Stimulated activated CD4-positive, alpha-beta T cell treated with anti-CD3 and anti-CD28 coated beads, TNF-alpha, amount 100 ng/mL, for 24 hours (primary cell): ENCODE measurements at places on chromosomes 3 and 15.

- DNase-seq: no peak
Measured at GRCh38 chr3:52866427-52866826, 30.9 kb downstream of the STIMATE start.

DNA sequence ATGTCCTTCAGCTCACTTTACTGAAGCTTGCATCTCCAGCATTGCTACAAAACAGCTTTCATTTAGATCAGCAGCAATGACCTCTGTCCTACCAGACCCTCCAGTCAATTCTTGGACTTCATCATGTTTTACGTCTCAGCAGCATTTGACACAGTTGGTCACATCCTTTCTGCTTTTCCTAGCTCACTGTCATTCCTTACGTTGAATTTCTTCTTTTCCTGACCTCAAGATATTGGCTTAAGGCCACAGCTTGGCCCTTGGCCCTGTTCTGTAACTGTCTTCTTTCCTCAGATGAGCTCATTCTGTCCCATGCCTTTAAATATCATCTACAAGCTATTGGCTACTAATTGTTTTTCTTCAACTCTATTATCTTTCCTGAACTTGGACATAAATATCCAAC, 576.2 kb upstream of the KCNMB2 start:
- no peak for DNase-seq

GRCh38 chr3:183491923-183492848, 63.3 kb downstream of the KLHL6 start:
- no peak for DNase-seq

DNA sequence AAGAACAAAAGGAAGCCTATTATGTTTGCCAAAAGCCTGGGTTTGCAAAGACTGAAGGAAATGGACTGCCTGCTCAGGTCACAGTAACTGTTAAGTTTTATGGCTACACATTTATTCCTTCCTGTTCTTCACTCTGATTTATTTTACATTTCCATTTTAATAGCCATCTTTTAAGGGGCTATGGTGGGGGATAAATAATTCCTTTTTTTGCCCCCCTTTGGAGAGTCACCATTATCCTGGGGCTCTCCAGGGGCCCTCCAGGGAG, 53.5 kb upstream of the MYZAP start:
- no peak for DNase-seq

GRCh38 chr3:125683067-125683829, 88.0 kb upstream of the OSBPL11 start:
- no peak for DNase-seq

DNA sequence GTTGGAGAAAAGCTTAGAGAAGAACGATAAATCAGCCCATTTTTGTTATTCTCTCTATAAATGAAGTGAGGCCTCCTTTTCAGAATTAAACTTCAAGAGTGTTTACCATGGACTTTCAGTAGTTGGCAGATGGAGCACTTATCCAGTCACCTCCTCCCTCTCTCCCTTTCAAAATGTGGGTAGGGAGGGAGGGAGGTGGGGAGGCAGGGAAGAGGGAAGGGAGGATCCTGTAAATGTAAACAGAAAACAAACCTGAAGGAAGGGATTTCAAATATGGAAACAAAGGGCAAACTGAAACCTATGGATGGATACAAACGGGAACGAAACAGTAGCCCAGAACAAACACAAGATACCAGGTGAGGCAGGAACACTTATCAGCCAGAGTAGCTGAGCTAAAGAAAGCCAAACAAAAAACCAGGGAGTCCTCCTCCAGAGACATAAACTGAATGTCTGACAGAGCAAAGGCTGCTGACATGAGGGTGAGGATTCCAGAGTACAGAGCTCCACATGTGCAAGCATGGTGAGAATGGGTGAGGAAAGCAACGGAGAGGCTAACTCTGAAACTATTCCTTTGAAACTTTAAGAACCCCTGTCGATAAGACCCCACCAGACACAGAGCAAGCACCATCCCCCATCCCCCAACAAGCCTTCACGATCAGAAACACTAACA, 41.0 kb upstream of the GP5 start:
- no peak for DNase-seq

DNA sequence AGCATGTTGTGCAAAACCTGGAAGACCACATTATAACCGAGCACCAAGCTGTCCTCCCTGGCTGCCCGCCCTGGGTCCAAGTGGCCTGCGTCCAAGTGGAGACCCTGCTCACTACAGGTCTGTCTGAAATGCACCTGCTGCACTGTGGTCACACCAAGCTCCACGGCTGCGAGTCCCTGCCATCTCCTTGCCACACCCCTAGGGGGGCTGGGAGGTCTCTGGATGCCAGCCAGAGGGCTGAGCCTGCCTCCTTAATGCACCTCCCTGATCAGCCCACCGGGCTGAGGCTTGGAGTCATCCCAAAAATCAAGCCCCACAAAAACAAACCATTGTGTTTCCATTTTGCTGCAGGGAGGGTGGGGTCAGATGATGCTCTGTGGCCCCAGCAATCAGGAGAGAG, 187.1 kb downstream of the MEGF11 start:
- no peak for DNase-seq

GRCh38 chr3:121730940-121731687, 18.4 kb downstream of the GOLGB1 start:
- no peak for DNase-seq

DNA sequence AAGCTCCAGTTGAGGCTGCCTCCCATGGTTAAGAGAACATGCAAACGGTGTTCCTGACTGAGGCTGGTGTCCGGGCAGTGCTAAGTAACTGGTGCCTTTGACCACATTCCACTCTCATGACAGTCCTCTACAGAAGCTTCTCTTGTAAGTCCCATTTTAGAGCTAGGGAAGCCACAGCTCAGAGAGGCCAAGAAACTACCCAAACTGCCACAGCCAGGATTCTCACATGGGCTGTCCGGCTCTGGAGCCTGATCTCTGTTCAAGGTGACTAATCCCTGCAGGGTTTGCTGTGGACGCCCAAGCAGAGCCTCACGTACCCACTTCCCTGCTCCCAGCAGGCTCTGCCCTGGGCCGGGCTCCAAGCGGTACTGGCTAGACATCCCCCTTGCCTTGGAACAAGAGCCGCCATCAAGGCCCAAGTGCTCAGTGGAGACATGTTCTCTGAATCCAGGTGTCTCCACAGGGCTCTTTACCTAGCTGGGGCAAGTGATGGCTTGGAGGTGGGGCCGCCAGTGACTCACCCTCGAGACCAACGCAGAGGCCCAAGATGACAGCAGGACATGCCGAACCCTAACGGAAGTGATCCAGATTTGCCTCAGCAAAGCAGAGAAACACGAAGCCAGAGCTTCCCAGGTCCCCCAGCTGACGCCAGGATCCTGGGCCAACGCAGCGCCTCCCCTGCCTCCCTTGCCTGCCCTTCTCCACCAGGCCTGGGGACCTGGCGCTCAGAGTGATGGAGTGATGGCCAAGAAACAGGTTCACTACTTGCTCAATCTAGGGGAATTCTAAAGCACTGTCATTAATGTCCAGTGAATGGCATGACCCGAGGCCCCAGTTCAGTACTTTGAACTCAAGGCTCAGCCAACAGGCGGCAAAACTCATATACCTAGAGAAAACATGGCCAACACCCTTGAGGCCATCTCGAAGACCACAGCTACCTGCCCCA, 24.4 kb downstream of the KLHL25 start:
- no peak for DNase-seq

DNA sequence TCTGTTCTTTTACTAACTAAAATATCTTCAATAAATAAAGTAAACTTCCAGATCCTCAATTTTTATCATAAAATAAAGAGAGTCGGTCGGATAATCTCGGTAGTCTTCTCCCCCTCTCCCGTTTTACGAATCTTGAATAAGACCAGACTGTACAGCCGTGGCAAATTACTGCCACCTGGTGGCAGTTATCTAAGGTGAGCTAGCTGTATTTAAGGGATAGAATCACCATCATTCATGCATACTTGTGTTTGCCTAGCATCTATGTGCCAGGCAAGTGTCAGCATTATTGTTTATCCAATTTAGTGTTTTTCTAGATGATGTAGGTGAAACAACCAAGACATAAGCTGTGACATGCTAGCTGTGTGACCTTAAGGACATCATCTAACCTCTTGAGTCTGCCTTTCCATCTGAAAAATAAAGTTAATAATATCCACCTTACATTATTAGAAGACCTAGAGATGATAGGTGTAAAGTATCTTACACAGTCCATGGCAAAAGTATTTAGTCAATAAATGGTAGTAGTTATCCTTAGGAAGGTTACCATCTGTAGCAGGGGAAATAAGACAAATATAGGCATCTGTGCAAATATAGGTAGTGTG, 21.3 kb downstream of the DUT start:
- DNase-seq: peak; percentile 31

DNA sequence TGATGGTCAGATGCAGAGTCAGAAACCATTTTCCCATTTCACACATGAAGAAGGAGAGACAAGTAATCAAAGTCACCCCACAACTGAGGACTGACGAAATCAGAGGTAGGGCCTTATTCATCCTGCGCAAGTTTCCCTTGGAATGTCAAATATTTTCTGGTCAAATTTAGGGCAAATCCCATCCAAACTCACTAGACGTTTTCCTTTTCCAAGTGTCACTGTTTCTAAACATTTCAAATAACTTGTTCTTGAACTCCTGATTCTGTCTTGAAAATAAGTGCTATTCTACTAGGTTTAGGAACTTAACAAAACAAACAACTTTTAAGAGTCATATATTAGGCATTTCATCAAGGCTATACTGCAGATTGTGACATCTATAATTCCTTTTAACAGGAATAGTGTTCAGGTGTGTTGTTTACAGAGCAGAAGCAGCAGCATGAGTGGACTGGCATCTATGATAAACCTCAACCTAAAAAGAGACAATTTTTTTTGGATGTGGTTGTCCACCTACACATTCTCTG, 40.7 kb downstream of the SUMF1 start:
- DNase-seq: no peak

- DNase-seq: no peak
Measured at GRCh38 chr3:102748646-102749045, 313.8 kb downstream of the ZPLD1 start.

GRCh38 chr15:43105077-43105736, 631 bp downstream of the UBR1 start:
- no peak for DNase-seq

- DNase-seq: no peak
Measured at GRCh38 chr15:90459368-90459767, 70.4 kb upstream of the CRTC3 start.

- no peak for DNase-seq
Measured at GRCh38 chr15:85755942-85756341, 38.8 kb downstream of the KLHL25 start.

GRCh38 chr3:51139616-51140015, 245.5 kb upstream of the MANF start:
- DNase-seq: no peak

DNA sequence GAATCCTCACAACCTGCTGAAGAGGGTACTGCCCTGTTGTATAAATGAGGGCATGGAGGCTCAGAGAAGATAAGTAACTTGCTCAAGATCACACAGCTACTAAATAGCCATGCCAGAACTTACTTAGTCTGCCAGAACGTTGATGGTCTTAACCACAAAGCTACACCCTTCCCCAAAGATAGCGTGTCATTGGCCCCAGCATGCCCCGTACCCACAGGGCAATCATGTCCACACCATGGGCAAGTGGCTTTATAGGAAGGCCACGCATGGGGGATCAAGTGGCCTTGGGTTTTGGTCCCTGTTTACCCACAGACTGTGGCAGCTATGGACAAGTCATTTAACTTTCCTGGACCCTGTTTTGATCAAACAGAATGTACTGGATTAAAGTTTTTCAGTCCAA, 15.9 kb upstream of the ARHGEF3 start:
- no peak for DNase-seq

- DNase-seq: no peak
Measured at GRCh38 chr3:157590273-157590672, 87.1 kb upstream of the VEPH1 start.

DNA sequence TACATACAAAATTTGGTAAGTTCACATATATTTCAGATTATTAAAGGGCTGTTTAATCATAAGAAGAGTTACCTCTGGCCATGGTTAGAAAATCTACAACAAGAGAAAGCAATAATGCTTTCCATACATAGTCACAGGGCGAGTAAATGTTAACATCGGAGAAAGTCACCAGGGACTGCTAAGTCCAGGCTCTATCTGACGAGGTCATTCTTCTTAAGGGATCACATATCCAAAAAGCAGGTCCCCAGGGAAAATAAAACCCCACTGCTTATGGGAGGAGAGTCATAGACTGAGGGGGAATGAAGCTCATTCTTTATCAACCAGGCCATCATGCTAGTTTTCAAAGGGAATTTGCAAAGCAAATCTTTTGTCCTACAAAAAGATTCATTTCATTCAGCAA, 3.1 kb downstream of the PCYT1A start:
- no peak for DNase-seq

GRCh38 chr3:136952292-136952691, 5.5 kb upstream of the IL20RB start:
- no peak for DNase-seq

- DNase-seq: no peak
Measured at GRCh38 chr3:39750712-39751111, 58.7 kb upstream of the MYRIP start.

- DNase-seq: no peak
Measured at GRCh38 chr3:29282427-29283230, 1.8 kb downstream of the RBMS3 start.

GRCh38 chr15:63233667-63234423, 43.6 kb upstream of the APH1B start:
- DNase-seq: no peak

- no peak for DNase-seq
Measured at GRCh38 chr3:1766384-1766783, 332.3 kb upstream of the CNTN4 start.

- no peak for DNase-seq
Measured at GRCh38 chr3:71048948-71049347, 534.6 kb downstream of the FOXP1 start.

- DNase-seq: no peak
Measured at GRCh38 chr15:71800190-71800589, 10.2 kb upstream of the NR2E3 start.

GRCh38 chr3:148992027-148992634, 791 bp downstream of the GYG1 start:
- no peak for DNase-seq

- DNase-seq: no peak
Measured at GRCh38 chr3:52185837-52186236, 12.1 kb upstream of the ALAS1 start.

DNA sequence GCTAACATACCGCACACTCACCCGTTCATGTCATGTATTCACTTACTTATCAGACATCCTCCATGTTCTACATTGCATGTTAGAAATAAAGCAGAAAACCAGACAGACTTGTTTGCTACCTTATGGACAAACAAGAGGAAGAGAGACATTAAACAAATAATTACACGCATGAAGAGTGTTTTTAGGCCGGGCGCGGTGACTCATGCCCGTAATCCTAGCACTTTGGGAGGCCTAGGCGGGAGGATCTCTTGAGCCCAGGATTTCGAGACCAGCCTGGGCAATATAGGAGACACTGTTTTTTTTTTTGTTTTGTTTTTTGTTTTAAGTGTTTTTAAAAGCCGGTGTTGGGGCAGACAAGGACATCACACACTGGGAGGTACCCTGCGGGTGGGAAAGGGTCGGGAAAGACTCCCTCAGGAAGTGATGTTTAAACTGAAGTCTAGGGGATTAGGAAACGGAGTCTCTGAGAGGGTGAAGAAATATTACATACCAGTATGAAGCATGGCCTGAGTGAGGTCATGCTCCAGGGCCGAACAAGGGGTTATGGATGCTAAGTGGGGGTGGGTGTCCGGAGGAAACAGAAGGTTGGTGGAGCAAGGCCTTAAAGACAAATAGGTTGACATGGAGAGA, 2.1 kb upstream of the USP3 start:
- no peak for DNase-seq
